ENCODE measurements at places on chromosomes 4 and X. TPM values are rescaled to one million over a fixed set of nuclear protein-coding genes. Genes with fewer than 3 reads are reported as not detected.

- no peak for DNase-seq
Measured at GRCh38 chr4:183443655-183444213, 702 bp upstream of the CDKN2AIP start.

- DNase-seq, result peak; percentile 92
Measured at GRCh38 chr4:74531963-74532794, 87.2 kb downstream of the AREG start.

DNA sequence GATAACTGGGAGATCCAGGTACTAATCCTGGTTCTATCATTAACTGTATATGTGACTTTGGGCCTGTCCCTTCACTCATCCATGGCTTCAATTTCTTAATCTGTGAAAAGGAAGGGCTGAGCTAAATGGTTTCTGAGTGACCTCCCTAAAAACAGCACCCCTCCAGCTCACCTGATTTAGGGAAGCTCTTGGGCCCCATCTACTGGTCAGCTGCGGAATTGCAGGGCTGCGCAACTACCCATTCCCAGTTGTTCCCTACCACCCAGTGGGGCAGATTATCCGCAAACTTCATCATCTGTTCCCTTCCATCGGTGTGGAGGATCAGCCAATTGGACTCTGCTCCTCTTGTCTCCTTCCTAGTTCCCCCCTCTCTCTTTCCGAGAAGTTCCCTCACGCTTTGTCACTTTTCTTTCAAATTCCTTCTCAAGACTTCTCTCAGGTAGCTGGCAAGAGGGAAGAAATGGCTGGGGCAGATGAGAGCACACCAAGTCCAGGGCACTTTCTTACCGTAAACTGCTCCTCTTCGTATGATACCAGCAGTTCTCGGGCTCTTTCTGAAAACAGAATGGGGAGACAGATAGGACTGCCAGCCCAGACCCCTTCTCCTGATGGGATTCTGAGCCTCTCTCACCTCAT is 5.8 kb downstream of the LAS1L start:
- peak; percentile 27 for DNase-seq

DNA sequence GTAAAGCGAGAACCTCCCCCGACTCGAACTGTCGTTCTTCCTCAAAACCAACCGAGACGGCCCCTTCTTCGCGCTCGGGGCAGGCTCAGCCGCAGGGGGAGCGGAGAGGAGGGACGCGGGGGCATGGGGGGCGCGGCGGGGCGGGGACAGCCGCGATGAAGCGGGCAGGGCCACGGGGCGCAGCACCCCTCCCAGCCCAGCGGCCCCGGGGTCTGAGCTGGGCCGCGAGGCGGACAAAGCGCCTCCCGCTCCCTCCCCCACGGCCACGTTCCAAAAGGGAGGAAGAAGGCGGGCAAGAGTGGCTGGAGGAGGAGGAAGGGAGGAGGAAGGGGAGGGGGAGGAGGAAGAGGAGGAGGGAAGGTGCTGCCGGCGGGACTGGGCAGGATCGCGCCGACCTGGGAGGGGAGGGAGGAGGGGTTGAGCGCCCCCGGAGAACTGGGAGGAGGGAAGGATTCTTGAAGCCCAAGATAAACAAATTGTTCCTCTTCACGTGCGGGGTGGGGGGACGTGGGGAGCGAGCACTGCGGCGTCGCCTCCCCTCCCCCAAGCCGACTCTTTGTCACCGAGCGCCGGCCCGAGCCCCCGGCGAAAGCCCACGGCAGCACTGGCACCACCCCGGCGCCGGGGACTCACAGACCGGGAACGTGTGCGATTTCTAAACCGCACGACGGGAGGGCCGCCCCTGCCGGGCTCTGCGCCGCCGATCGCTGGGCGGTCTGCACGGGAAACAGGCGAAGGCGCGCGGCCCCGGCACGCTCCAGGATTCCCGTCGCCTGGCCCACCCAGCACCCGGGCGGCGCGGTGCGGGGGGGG is 2.9 kb downstream of the MAML3 start:
- DNase-seq, result peak; percentile 58

DNA sequence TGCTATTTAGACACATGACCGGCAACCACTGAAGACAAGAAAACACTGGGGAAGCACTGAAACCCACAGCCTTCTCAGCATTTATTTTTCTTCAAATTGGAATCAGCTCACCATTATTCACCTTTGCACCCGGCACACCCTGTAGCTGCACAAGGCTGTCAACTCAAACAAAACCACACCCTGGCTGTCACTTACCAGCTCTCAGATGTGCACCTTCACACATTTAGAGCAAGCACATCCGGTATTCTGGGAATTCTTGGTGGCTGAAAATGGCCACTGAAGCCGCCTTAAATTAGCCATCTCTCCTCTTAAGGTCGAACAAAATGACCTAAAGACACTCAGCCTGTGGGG is 5.9 kb downstream of the ZFYVE28 start:
- DNase-seq, result no peak

DNA sequence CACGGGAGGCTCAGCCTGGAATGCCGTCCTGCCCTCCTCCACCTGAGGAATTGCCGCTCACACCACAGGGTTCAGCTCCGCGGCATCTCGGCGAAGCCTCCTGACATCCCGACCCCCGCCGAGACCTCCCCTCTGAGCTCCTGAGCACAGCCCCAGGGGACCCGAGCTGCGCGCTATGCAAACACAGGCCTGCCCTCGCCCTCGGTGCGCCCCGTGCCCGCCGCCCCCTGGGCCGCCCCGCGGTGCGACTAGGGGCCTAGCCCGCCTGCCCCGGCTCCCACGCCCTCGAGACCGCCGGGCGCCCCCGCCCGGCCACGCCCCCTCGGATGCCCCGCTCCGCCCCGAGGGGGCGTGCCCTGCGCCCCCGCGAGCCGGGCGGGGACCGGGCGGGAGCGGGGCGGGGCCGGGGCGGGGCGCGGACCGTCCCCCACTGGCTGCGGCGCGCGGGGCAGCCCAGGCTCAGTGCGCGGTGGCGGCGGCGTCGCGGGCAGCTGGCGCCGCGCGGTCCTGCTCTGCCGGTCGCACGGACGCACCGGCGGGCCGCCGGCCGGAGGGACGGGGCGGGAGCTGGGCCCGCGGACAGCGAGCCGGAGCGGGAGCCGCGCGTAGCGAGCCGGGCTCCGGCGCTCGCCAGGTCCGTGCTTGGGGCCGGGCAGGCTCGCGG is at the start of gene FGFR3:
Gene FGFR3, plus strand, starts transcription at position 462 of the 664 bp plus-strand sequence. CDS start 642 bp downstream, outside the sequence.
- DNase-seq, result no peak

- no peak for DNase-seq
Measured at GRCh38 chr4:185598846-185599552, 63.7 kb upstream of the PDLIM3 start.

The ENPEP gene
- 0.13 TPM for total RNA-seq

The DCAF16 gene
- 13.7 TPM for total RNA-seq

The AKAP14 gene
- total RNA-seq, result not detected

The TAF7L gene
- total RNA-seq, result not detected

All from LHCN-M2 (cell line).